ENCODE measurements at places on chromosomes 13 and 19.

DNA sequence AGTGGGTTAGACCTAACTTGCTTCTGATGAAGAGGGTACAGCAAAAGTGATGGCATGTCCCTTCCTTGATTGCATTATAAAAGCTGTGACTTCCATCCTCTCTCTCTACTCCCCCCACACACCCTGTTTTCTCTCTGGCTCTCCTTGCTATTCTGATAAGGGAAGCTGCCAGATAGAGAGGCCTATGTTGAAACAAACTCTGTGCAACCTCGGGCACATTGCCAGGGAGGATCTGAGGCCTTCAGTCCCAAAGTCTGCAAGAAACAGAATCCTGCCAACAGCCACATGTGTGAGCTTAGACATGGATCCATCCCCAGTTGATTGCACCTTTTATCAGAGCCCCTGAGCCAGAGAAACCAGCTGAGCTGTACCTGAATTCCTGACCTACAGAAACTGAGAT, 44.8 kb upstream of the ARGLU1 start:
- no peak for DNase-seq

DNA sequence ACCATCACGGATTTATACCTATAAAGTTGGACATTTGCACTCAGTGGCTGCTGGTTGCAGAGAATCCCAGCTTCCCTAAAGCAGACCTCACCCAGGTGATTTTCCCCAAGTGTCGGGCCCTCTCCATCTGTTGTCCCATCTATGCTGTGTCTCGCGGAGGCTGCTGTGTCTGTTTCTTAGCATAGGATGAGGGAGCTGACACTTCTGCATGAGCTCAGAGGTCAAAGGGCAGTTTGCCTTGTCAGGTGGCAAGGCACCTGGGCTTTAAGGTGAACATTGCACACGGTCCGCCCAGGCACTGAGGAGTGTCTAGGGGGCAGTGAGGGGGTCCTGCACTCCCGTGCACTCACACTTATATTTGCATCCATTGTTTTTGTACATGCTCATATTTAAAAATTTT, 151.6 kb downstream of the ZIC5 start:
- no peak for DNase-seq

GRCh38 chr19:30622276-30622675, 250.1 kb downstream of the ZNF536 start:
- DNase-seq = no peak

DNA sequence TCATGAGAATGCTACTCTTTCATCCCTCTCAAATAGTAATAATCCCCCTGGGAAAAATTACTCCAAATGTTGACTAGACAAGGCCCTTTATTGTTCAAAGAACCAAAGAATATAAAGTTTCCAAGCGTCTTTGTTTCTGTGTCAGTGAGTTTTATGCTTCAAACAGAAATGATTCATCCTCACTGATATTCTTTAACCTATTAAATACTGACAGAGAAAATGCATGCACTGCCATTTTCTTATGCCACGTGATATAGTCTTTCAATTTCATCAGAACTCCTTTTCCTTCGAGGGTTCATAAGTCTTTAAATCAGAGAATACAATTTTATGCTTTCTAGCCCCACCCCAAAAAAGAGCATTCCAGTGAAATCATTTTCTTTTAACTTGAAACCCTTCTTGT, 211.6 kb downstream of the SHISA2 start:
- no peak for DNase-seq

- DNase-seq = no peak
Measured at GRCh38 chr19:46319613-46320012, 22.8 kb downstream of the HIF3A start.

DNA sequence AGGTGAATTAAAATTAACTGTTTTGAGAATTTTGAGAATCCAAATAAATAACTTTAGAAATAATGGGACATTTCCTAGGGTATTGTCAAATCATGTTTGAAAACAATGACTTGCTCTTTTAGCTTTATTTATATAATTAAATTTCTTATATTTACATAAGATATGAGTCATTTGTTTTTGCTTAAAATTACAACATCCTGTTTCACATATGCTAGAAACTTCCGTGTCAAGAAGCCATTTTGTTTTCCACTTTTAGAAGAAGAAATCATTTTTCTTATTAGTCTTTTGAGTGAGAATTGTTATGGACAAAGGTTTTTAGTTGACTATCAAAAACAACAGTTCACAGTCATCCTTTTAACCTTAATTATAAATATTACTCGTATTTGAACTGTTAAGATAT, 48.2 kb downstream of the DPY19L3 start:
- no peak for DNase-seq

GRCh38 chr13:95181586-95181985, 119.7 kb downstream of the ABCC4 start:
- DNase-seq = no peak
